ENCODE measurements at places on chromosomes 5 and 9.

DNA sequence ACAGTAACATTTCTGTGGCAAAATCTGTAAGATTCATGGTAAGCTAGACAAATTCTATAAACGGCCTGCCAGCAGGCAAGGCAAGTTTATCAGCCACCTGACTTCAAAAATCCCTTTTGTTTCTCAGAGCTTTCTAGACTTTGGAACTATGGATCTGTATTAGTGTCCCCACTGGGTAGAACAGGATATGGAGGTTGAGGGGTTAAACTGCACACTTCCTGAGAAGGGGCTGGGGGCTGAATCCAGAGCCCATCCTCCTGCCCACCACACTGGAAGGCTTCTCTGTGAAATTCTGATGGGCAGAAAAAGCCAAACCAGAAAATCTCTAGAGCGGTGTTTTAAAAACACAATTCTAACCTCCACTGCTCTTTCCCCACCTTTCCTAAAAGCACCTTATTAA, 128.7 kb downstream of the ENTREP1 start:
- no peak for DNase-seq

GRCh38 chr9:90307167-90307833, 335.3 kb downstream of the DIRAS2 start:
- DNase-seq = no peak

- DNase-seq = no peak
Measured at GRCh38 chr9:21688108-21689102, 114.0 kb upstream of the MTAP start.

DNA sequence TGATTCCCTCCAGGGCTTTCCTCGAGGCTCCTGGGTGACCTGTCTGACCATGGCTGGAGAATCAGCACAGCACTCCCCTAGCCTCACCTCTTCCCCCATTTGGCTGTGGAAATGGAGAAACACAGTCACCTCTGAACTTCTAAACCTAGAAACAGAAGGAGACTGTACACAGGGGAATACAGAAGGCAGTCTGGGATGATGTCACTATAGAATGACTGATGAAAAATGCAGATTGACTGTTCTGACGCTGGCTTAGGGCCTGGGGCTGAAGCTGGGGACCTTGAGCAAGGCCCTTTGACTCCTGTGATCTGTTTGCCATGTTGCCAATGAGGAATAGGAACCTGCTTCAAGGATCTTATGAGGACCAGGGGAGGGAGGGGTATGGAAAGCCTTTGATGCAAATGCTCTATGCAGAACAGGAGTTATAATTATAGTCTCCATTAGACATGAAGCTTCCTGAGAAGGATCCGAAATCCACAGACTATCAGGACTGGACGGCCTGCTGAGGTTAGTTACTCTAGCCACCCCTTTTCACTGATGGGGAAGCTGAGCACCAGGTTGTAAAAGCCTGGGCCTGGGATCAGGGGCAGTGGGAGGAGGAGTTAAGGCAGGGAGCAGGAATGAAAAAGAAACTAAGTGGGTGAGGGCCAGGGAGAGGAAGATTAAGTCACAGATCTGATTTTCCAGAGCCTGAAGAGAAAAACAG, 24.4 kb upstream of the ANXA6 start:
- DNase-seq = no peak

- no peak for DNase-seq
Measured at GRCh38 chr9:78745331-78745730, 448.4 kb downstream of the PSAT1 start.

DNA sequence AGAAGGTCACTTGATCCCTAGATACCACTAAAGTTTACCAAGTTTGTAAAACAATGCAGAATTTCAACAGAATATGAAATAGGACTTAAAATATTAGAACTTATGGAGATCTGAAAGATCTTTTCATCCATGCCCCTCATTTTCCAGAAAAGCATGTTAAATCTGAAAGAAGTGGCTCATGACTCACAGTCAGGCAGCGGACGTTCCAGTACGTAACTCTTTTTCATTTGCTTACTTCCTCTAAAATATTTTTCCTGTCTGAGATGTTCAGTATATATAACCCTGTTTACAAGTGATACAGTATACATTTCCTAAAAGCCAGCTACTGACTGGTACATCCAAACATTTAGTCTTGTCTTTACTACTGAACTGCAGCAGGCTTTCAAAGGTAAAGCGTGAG, 22.3 kb downstream of the FBXW2 start:
- DNase-seq = no peak

DNA sequence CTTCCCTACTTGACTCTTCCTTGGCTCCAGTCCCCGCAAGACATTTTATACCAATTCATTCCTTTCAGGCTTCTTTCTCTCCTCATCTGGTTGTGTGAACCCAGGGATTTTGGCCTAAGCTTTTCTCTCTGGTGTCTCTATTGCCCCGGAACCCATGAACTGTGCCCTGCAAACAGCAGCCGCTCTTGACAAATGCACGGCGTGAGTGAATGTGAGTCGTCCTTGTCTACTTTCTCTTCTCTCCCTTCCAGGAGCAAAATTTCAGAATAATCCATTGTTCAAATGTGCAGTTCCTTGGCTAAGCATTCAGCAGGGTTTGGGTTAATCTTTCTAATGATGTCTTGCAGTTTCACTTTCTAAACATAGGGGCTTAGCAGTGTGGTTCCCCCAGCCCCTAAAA, 250.4 kb upstream of the IRX4 start:
- DNase-seq = no peak

DNA sequence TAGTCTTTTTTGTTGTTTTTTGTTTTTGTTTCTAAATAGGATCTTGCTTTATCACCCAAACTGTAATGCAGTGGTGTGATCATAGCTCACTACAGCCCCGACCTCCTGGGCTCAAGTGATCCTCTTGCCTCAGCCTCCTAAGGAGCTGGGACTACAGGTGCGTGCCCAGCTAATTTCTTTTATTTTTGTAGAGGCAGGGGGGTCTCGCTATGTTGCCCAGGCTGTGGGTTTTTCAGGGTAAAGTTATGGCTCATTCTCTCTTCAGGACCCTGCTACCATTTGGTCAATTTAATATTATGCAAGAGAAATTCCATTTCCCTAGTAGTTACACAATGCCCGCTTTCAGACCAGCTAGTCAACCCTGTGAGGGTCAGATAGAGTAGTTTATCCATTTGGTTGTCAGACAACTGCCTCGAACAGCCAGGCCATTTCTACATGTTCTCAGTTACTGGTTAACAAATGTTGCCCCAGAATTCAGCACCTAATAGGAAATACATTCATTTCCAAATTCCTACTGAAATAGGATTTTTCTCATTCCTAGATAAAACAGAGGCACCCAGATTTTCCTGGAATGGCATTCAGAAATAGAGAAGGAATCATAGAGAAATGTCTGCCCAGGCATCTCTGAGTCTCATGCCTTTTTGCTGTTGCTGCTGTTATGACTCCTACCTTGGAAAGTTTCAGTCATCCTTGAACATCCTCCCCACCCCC, 6.4 kb upstream of the GLIS3 start:
- DNase-seq = no peak

GRCh38 chr5:57184322-57184721, 10.5 kb downstream of the GPBP1 start:
- DNase-seq = no peak

GRCh38 chr9:8622871-8623270, 823.3 kb upstream of the DMAC1 start:
- DNase-seq = no peak

- DNase-seq = no peak
Measured at GRCh38 chr5:53777864-53778618, 217.6 kb downstream of the NDUFS4 start.

DNA sequence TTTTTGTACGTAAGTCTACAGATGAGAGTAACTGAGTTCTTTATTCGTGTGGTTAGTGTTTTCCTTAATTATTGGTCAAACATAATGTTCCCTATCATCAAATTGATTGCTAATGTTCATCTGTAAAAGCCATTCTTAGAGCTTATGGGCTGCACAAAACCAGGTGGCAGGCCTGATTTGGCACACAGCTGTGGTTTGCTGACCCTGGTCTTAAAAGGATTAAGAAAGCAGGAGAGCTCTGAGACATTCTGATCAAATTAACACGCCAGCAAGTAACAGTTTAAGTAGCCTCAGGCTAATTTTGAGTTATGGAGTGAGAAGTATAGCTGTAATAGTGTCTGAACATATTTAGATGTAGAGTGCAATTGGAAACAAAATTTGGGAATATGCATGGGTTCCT, 63.2 kb downstream of the PRR16 start:
- DNase-seq = no peak

- no peak for DNase-seq
Measured at GRCh38 chr5:174354571-174354970, 309.1 kb downstream of the NSG2 start.

DNA sequence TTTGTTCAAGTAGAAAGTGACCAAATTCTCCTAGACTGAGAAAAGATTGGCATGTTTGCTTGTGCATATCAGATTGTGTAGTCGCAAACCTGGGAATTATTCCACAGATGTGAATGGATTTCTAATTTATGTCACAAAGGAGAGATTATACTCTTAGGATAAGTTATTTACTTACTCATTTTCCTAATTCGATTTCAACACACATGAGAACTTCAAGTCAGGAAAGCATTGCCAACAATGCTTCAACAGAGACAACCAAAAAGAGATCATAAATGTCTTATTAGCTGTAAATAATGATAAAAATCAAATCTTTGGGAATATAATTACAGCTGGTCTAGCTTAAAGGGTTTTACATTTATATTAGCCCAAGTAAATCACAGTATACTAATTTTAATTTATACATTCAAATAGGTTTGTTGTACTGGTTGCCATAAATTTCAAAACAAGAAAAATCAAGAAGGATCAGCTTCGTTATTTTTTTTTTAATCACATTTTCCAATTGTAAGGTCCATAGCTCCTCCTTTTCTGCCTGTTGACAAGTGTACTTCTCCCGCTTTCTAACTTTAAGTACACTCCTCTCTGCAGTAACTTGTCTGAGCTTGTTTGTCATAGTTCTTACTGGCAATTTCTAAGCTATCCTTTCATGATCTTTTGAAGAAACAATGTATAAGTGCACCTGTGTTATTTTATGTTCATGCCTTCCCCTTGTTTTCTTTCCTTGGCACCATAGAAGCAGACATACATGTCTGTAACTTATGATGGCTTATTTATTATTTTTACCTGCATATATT, 246.6 kb downstream of the DEPDC1B start:
- no peak for DNase-seq

GRCh38 chr5:181189962-181190710, 14.9 kb downstream of the TRIM7 start:
- peak; percentile 30 for DNase-seq

GRCh38 chr9:32431940-32432555, 47.6 kb downstream of the ACO1 start:
- DNase-seq = peak; percentile 58

DNA sequence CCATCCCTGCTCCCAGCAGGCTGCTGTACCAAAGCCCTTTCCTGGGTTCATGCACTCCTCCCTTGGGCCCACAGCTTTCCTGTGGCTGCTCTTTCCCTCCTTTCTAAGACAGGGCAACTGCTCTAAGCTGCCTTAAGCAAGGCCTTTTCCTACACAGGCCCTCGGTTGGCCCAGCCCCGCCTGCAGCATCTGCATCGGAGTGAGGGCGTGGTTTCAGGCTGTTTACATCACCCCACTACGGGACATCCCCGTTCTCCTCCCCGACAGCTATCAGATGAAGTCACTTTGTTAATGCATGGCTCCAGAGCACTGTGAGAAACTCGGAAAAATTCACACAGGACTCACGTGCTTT, 3.4 kb downstream of the DPH7 start:
- DNase-seq = no peak

DNA sequence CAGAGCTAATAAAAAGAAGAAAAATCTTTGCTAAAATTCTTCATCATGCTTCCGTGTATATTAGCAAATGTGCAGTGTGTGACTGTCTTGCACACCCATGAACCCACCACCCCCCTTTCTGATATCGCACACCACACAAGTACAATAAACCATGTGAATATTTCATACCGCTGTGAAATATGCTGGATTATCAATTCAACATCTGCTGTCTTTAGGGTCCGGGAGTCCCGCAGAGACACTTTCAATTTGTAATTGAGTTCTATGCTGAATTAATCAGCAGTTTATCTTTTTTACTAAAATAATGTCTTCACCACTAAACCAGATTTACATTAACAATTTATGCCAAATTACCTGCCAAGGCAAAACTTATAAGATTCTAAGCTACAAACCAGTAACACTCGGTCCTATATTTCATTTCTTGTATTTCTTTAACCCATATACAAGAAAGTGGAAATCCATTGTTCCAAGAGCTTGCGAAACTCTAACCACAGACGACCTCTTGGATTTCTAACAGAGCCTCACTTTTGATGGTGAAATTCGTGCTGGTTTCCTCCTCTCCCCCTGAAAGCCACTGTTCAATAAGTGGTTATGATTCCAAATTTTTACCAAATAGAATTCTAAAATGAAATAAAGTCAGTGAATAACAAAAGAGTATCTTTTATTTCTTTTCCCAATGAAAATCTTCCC, 44.2 kb downstream of the PSMB7 start:
- DNase-seq = no peak

DNA sequence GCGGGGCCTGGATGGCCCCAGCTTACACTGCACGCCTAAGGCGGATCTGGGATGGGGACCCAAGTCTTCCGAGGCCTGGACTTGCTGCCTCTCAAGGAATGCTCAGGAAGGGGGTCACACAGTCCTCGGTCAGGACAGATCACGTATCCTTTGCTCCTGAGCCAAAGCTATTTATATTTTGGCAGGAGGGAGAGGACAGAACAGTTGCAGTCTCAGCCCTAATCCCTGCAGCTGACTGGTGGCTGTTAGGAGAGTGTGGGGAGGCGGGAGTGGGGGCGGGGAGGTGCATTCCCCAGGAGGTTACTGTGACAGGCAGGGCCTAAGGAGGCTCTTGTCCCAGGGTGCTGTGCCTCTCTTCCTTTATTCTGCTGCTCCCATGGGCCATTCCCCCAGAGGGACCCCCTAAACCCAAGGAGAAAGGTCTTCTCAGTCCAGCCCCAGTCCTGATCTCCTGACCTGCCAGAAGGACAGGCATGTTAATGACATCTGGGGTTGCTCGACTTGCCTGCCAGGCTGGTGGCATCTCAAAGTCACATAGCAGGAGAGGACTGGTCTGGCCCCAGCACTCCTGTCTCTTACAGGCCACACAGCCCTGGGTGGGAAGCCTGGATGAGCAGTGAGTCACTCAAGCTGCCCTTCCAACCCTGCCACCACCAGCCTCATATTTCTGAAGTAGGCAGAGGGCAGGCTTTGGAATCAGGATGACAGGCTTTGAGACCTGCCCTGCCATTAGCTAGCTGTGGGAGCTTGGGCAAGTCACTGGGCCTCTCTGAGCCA, 51.9 kb downstream of the COL27A1 start:
- DNase-seq = no peak

DNA sequence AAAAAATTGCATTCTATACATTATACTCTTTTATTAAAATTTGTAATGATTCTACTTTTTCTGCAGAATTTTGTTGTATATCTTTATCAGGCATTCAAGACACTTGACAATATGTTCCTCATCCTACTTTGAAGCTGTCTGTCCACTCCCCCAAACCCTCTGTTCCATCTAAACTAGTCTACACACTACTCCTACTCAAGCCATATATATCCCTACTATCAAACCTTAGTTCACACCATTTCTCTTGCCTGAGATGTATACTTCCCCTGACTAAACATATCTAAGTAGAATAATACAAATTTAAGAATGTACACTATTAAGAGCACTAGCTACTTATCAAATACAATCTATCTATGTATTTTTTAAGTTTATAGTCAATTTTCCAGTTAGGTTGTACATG, 107.1 kb upstream of the FTMT start:
- DNase-seq = no peak

Data from nephron progenitor cell (in vitro differentiated cells).